COR-L47 (cell line): ENCODE measurements at places on chromosomes 11 and 22.

GRCh38 chr11:66318600-66318970 lies 1.7 kb upstream of the CD248 start:
- DNase-seq = no peak

DNA sequence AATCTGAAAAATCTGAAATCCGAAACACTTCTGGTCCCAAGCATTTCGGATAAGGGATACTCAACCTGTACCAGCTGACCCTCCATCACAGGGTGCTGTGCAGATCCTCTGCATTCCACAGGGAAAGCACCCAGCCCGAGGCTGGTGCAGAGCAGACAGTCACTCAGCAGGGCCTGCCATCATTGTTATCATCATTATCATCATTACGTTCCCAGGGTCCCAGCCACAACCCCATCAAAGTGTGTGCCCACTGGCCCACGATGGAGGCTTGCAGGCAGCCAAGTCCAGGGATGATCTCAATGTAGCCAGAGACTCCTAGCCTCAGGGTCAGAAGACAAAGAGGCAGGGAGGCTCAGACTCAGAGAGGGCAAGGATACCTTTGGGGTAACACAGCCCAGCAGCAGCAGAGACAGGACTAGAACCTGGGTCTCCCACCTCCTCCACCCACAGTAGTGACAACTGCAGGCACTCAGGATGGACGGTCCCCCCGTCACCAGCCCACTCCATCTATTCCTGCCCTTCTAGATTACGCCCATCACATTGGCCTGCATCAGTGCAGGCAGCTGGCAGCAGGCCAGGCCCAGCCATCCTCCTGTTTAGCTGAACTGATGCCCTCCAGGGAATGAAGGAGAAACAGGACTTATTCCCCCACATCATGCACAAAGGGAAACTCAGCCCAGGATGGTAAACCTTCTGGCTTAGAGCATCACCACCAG lies 10.3 kb downstream of the GAL3ST1 start:
- no peak for DNase-seq

- DNase-seq = no peak
Measured at GRCh38 chr22:32536352-32536751, 61.7 kb downstream of the FBXO7 start.

- DNase-seq = no peak
Measured at GRCh38 chr22:43878831-43879550, 12.8 kb downstream of the PNPLA5 start.

- DNase-seq = peak; percentile 87
Measured at GRCh38 chr22:50008151-50009040, 4.2 kb downstream of the IL17REL start.

- DNase-seq = no peak
Measured at GRCh38 chr11:36583667-36584066, 10.6 kb upstream of the IFTAP start.

- no peak for DNase-seq
Measured at GRCh38 chr22:22891139-22891621, 3.6 kb downstream of the IGLL5 start.

GRCh38 chr11:70711911-70712185 lies 313.5 kb downstream of the CTTN start:
- no peak for DNase-seq

DNA sequence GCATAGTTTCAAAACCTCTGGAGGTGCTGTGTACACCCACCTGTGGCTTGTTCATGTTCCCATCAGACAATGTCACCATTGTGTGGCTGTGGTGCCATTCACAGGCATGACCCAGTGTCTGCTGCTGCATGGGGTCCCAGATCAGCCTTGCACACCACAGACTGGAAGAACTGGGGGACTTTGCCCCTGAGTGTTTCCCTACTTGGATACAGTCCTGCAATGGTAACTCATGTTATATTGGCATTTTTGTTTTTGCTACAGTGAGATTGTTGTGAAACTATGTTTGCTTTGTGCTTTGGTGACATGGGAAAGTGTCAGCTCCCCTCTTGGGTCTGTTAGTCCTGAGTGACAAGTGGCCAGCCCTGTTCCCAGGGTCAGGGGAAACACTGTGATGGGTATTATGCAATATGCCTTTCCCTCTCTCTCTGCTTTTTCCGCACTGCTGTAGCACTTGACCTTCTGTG lies 108.8 kb downstream of the NAV2 start:
- no peak for DNase-seq

- no peak for DNase-seq
Measured at GRCh38 chr11:70712471-70712870, 314.1 kb downstream of the CTTN start.

- DNase-seq = peak; percentile 26
Measured at GRCh38 chr11:78838417-78838816, 263.8 kb upstream of the NARS2 start.

DNA sequence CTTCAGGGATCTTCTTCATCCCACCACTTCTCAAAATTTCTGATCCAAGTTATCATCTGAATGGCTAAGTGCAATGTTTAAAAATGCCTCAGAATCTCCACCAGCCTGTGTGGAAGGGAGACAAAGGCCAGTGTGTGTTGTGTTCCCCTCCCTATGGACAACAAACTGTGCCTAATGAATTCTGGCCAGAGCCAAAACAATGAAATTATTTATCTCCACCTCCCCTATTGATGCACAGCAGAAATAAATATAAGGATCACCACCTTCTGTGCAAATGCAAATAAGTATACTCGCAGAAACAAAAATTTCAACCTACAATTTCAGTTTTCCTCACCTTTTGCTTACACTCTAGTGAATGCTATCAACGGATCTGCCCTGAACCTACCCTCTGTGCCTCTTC lies 75.8 kb downstream of the GAB2 start:
- no peak for DNase-seq

DNA sequence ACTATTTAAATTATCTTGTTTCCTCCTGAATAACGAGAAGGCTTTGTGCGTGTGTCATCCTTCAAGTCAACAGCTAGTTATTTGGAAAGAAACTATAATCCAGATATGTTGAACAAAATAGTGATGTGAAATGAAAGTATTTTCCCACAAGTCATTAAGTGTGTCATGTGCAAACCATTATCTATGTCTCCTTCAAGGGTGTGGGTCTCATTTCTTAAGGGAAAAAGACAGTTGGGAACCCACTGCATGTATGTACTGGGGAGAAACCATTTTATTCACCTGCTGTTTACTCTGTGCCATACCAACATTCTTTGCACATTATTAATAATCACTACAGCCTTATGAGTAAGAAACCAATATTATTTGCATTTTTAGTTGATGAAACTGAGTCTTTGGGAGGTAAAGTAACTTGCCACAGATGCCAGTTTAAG lies 145.3 kb upstream of the CTSC start:
- DNase-seq = no peak

GRCh38 chr11:6682591-6682935 lies 577 bp downstream of the MRPL17 start:
- no peak for DNase-seq

- no peak for DNase-seq
Measured at GRCh38 chr11:74950374-74950969, 1.4 kb downstream of the SPCS2 start.

- no peak for DNase-seq
Measured at GRCh38 chr22:19579880-19580279, 55.7 kb upstream of the CLDN5 start.

DNA sequence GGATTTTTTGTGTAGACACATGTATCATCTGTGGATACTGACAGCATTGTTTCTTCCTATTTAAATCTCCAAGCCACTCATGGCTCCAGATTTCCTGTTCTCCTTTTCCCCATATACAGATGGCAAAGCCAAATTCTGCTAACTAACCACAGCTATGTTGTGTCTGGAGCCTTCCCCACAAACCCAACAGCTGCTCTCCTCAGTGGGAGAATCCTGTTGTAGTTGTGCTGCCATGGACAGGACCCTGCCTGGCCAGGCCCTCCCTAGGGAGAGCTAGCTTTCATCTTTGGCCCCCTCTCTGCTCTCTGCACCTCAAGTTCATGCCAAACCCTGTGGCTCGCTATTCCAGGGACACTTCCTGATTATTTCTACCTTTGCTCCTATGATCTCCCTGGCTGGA lies 106.4 kb upstream of the CCDC90B start:
- DNase-seq = no peak

DNA sequence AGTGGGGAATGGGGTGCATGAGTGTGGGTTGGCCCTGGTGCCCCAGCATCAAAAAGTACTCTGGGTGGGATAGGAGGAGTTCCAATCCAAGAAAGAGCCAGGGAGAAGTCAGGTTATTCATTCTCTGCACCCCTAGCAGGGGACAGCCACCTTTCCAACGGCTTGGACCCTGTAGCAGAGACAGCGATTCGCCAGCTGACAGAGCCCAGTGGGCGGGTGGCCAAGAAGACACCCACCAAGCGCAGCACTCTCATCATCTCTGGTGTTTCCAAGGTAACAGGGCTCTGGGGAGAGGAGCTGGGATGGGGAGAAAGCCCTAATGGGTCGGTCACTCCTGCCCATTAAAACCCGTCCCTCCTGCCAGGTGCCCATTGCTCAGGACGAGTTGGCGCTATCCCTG lies 6.6 kb downstream of the C2CD2L start:
- DNase-seq = no peak

DNA sequence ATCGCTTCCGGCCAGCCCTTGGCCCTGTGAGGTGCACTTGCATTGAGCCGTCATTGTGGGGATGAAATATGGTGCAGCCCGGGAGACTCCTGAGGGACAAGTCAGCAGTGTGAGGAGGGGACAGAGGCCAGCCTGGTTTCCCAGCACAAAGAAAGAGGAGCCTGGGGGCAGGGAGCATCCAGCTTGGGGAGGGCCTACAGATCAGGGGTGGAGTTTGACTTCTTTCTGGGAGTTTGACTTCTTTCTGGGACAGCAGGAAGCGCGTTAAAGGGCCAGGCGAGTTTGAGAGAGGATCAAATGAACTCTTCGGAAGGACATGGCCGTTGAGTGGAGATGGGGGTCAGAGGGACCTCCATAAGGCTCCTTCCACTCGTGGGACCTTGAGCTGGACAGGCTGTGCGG lies 91.9 kb downstream of the LRRC32 start:
- DNase-seq = no peak

DNA sequence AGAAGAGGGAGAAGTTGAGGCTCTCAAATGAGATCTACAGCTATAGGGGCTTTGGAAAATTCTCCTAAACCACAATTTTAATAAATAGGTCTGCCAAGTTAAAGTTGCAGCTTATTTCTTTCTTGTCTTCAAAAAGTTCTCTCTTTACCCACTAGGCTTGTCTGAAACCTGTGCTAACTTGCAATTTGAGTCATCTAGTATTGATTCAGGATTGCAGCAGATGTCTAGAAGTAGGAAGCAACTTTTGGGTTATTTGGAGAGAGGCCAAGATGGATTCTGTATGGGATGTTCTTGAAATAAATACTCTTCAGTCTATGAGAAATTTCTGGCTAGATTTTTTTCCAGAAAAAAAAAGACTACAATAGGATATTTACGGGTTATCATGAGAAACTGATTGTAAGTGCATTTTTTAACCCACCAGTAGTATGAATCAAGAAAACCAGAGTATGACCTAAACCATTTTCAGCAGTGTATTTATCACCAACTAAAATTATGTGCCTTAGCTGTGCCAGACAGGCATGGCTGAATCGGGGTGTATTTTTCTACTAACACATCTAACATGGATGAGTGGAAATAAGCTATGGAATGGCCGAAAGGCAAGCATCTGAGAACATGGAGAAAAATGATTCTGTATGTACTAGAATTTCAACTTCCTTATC lies 4.9 kb upstream of the RAB38 start:
- DNase-seq = no peak

DNA sequence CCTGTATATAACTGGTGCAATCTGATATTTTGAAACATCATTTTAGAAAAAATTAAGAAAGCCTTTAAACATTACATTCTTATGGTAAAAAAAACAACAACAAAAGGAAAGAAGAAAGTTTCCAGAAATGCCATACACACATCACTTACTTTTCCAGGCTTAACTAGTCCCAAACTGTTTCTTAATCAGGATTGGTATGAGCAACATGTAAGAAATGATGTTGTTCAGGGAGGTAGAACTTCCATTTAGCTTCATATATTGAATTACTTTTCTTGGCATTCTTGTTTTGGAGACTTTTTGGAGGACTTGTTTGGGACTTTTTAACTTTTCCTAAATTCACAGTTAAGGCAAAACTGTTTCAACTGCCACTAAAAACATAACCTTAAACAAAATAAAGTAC lies 791.5 kb downstream of the METTL15 start:
- no peak for DNase-seq

- no peak for DNase-seq
Measured at GRCh38 chr11:48090174-48090573, 109.8 kb downstream of the PTPRJ start.

GRCh38 chr11:112277941-112278340 lies 17.3 kb upstream of the PLET1 start:
- DNase-seq = no peak

- no peak for DNase-seq
Measured at GRCh38 chr11:108895579-108896480, 231.0 kb downstream of the DDX10 start.

- DNase-seq = no peak
Measured at GRCh38 chr11:9313648-9314290, 624 bp downstream of the TMEM41B start.

- no peak for DNase-seq
Measured at GRCh38 chr11:59188954-59189353, 17.0 kb downstream of the DTX4 start.
